ENCODE measurements at places on chromosomes 5 and 9.

DNA sequence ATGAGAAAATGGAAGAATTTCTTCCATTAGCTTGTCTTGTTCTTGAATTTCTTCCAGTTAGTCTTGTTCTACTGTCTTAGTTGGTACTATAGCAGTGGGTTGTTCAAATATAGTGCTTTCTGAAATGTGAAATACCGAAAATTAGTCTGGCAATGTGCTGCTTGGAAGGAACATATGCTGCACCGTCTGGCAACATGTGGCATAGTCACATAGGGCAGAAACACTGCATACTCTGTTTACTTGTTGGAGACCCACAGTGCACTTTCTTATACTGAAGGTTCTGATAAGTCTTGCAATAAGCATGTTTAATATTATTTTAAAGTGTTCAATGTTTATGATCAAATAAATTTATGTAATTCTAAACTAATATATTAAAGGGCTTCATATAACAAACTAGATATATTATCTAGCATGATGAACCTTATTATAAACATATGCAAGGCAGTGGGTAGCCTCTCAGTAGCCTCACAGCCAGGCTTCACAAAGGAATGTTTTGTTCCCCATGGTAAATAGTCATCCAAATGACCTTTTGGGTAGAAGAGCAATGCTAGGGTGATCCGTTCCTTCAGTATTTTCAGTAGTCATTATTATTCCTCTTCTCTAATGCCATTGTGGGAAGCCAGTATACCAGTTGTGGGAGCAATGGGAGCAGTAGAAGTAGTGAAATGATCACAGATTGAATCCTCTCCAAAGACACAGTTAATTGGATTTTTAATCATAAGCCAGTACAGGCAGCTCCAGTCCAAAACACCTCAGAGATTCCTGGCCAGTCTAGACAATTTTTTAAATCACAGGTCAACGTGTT, 1106.7 kb downstream of the DTWD2 start:
- DNase-seq = no peak
- no peaks in the 10 kb centered on the region for H3K36me3 ChIP-seq
- H3K27me3 ChIP-seq = no peaks in the 10 kb centered on the region
- H3K4me3 ChIP-seq = no peak overlapping the region
- H3K27ac ChIP-seq = no peak overlapping the region
- H3K4me1 ChIP-seq = no peaks in the 10 kb centered on the region

- no peaks in the 10 kb centered on the region for H3K4me1 ChIP-seq
- DNase-seq = no peak
These were observed 21.8 kb upstream of the ADAMTS19 start for GRCh38 chr5:129438322-129438721.

DNA sequence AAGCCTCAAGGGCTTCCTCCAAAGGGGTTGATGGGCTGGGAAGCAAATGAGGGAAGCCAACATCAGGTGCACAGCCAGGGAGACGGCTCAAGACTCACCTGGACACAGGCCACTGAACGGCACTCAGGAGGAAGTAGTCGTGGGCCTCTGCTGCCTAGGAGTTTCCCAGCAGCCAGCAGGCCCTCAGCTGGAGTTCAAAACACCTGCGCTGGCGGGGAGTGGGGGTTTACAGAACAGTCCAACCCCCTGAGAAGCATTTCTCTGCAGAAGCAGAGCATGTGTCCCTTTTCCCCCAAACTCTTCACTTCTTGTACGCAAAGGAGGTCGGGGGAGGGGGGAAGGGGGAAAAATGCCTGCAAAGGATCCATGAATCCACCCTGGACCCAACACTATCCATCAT, 2.3 kb downstream of the WHRN start:
- no peak for DNase-seq
- H3K27me3 ChIP-seq = peaks cover 61% of the 10 kb centered on the region
- no peaks in the 10 kb centered on the region for H3K36me3 ChIP-seq
- H3K4me3 ChIP-seq = no peak overlapping the region

DNA sequence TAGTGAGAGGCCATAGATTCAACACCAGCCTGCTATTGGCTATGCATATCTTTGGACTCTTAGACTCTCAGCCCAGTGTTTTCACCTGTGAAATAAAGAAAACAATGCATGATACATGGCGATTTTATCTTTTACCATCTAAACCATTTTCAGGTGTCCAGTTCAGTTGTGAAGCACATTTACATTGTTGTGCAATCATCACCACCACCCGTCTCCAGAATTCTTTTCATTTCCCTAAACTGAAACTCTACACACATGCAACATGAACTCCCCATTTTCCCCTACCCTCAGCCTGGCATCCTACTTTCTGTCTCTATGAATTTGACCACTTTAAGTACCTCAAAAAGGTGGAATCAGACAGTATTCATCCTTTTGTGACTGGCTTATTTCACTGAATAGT, 420.6 kb downstream of the MED10 start:
- no peak overlapping the region for H3K4me3 ChIP-seq
- no peaks in the 10 kb centered on the region for H3K36me3 ChIP-seq
- H3K27me3 ChIP-seq = no peaks in the 10 kb centered on the region
- no peaks in the 10 kb centered on the region for H3K4me1 ChIP-seq
- no peak for DNase-seq

GRCh38 chr9:12141422-12141821, 551.8 kb upstream of the TYRP1 start:
- no peak for DNase-seq
- H3K36me3 ChIP-seq = no peaks in the 10 kb centered on the region
- H3K27me3 ChIP-seq = no peaks in the 10 kb centered on the region

DNA sequence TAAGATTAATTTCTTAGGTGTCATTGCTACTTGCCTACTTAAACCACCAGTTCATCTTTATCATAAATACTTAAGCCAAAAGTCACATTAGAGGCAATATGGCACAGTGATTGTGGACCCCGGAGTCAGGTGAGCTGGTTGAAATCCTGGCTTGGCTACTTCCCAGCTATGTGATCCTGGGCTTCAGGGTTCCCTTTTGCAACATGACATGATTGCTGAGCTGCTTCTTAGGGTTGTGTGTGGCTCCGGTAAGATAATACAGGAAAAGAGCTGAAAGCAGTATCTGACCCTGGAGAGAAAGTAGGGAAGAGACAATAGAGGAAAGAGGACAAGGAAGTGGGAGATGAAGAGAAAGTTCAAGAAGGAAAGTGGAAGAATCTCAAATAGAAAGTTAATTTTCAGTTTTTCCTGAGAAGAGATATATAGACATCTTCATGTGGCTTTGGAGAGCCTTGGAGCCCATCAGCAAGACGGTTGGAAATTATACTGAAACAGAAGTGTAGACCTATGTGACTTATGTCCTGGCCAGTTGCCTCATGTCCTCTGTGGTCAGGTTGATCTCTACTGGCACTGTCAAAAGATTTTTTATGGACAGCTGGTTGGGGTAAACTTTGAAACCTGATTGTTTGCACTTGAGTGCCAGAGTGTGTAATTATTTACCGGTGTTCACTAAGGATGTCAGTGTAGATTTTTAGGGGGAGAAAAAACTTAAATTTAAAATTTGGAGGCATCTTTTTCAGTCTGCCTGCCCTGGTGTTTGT, 93.2 kb downstream of the GHR start:
- H3K4me3 ChIP-seq = no peak overlapping the region
- no peaks in the 10 kb centered on the region for H3K36me3 ChIP-seq

- no peak overlapping the region for H3K4me3 ChIP-seq
- H3K27ac ChIP-seq = peak overlapping the region; percentile 1
- DNase-seq = peak; percentile 19
- peaks cover 43% of the 10 kb centered on the region for H3K27me3 ChIP-seq
These were observed 7.3 kb downstream of the CRHBP start for GRCh38 chr5:76960004-76960625.

DNA sequence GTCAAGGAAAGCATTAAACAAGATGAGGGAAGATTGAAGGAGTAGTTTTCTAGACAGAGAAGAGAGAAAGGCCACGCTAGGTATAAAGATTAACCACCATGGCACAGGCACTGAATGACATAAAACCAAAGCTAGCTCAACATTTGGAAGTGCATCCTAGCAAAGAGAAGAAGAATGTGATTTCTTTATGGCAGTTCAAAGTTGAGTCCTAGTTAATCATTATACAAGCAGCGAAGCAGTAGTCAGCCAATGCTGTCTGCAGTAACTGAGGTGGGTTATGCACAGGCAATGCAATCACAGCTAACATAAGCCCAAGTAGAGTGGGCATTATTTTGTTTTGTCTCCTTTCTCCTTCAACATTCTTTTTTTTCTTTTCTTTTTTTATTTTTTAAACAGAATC, 24.0 kb upstream of the ANKRD31 start:
- H3K4me1 ChIP-seq = no peaks in the 10 kb centered on the region
- no peak overlapping the region for H3K4me3 ChIP-seq
- H3K27ac ChIP-seq = no peak overlapping the region
- no peaks in the 10 kb centered on the region for H3K36me3 ChIP-seq

GRCh38 chr9:93218161-93218560, 34.2 kb downstream of the WNK2 start:
- H3K36me3 ChIP-seq = no peaks in the 10 kb centered on the region
- DNase-seq = no peak
- H3K27ac ChIP-seq = no peak overlapping the region
- no peak overlapping the region for H3K4me3 ChIP-seq

DNA sequence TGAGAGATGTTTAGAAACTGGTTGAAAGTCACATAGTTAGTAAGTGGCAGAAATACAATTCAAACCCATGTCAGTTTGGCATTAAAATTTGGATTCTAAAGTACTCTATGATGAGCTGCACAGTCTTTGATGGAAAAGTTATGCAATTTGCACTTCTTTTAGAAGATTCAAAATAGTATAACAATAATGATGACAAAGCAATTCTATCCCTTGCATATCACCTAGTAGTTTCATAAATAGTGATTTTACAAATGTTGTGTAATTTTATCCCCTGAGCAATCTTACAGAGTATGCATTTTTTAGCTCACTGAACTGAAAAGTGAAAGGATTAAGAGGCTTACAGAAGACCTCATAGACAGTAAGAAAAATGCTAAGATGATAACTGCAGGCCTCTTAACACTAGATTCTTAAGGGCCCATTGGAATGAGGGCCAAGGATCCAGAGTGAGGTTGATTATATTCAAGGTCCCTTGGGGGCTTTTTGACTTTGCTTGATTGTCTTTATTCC, 3.7 kb downstream of the C5orf46 start:
- H3K4me3 ChIP-seq = no peak overlapping the region
- H3K4me1 ChIP-seq = no peaks in the 10 kb centered on the region
- H3K27me3 ChIP-seq = peaks cover 2% of the 10 kb centered on the region
- H3K27ac ChIP-seq = no peak overlapping the region
- no peaks in the 10 kb centered on the region for H3K36me3 ChIP-seq
- DNase-seq = no peak

GRCh38 chr5:17340819-17341218, 123.4 kb downstream of the BASP1 start:
- no peaks in the 10 kb centered on the region for H3K4me1 ChIP-seq
- no peak overlapping the region for H3K4me3 ChIP-seq
- no peaks in the 10 kb centered on the region for H3K27me3 ChIP-seq
- DNase-seq = no peak
- no peak overlapping the region for H3K27ac ChIP-seq
- H3K36me3 ChIP-seq = no peaks in the 10 kb centered on the region

DNA sequence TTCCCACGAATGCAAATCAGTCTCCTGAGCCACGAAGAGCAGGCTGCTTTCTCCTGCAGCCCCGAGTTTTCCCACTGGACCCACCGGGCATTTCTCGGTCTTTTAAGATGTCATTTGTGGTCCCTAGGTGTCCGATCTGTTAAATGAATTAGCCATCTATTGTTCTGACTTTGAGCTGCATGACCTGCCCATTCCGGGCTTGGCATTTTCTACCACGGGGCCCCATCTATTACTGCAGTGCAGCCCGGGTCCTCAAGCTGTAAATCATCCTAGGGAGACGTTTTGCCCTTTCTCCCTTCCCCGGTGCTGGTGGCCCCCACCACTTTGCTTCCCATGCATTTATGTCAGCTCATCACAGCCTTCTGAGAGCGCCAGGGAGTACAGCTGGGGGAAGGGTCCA, 405.4 kb downstream of the IRX1 start:
- H3K4me1 ChIP-seq = no peaks in the 10 kb centered on the region
- no peak overlapping the region for H3K27ac ChIP-seq
- no peak overlapping the region for H3K4me3 ChIP-seq
- no peaks in the 10 kb centered on the region for H3K27me3 ChIP-seq

- no peaks in the 10 kb centered on the region for H3K36me3 ChIP-seq
- no peaks in the 10 kb centered on the region for H3K4me1 ChIP-seq
- peaks cover 18% of the 10 kb centered on the region for H3K27me3 ChIP-seq
- H3K4me3 ChIP-seq = no peak overlapping the region
These were observed 33.5 kb downstream of the TLX3 start for GRCh38 chr5:171342362-171343111.

DNA sequence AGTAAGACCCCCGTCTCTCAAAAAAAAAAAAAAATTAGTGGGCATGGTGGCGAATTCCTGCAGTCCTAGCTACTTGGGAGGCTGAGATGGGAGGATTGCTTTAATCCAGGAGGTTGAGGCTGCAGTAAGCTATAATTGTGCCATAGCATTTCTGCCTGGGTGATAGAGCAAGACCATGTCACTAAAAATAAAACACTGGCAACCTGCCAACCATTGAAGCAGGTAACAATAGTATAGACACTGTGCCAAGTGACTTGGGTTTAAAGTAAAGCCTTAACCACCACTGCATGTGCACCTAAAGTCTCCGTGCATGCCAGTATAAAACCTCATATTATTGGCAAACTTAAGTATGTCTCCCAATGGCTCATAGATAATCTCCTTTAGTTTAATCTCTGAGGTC, 3.4 kb upstream of the APBA1 start:
- no peak for DNase-seq
- H3K4me3 ChIP-seq = no peak overlapping the region
- peaks cover 12% of the 10 kb centered on the region for H3K4me1 ChIP-seq
- H3K27me3 ChIP-seq = peaks cover 35% of the 10 kb centered on the region
- no peaks in the 10 kb centered on the region for H3K36me3 ChIP-seq

DNA sequence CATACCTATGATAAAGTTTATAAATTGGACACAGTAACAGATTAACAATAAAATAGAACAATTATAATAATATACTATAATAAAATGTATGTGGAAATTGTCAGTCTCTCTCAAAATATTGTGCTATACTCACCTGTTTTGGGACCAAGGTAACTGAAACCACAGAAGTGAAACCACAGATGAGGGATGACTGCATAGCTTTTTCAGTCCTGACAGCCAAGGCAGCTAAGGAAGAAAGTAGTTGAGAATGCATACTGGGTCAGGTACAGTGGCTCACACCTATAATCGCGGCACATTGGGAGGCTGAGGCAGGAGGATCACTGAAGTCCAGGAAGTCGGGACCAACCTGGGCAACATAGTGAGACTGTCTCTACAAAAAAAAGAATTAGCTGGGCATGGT, 8.9 kb downstream of the SRP19 start:
- H3K27ac ChIP-seq = peak overlapping the region; percentile 61
- DNase-seq = peak; percentile 52
- peaks cover 64% of the 10 kb centered on the region for H3K4me1 ChIP-seq
- no peaks in the 10 kb centered on the region for H3K27me3 ChIP-seq

Measured in activated CD4-positive, alpha-beta T cell treated with anti-CD3 and anti-CD28 coated beads, Interleukin-2, amount 10 ng/mL, durations not matched to agents 7 days and 5 days (primary cell).